ENCODE measurements at places on chromosomes 2 and 18. TPM values are rescaled to one million over a fixed set of nuclear protein-coding genes. Genes with fewer than 3 reads are reported as not detected.

Gene PHOSPHO2
- total RNA-seq, result 7.3 TPM

Gene CCDC121
- 4.9 TPM for total RNA-seq

Gene ACTG2
- 1.6 TPM for total RNA-seq

Gene TANC1
- 3.4 TPM for total RNA-seq

Gene IGFBP5
- 3.6 TPM for total RNA-seq

Gene IL36G
- total RNA-seq, result not detected

Gene PIEZO2
- 12.1 TPM for total RNA-seq

Measured in endodermal cell (in vitro differentiated cells).